ENCODE measurements at places on chromosomes 6 and 20. TPM values are rescaled to one million over a fixed set of nuclear protein-coding genes. Genes with fewer than 3 reads are reported as not detected.

The IER3 gene
- 56.6 TPM for total RNA-seq

The PRL gene
- total RNA-seq, result not detected

The ZFP57 gene
- 0.10 TPM for total RNA-seq

The PGK2 gene
- total RNA-seq, result not detected

The CAGE1 gene
- not detected for total RNA-seq

The FERMT1 gene
- 16.7 TPM for total RNA-seq

The ETV7 gene
- total RNA-seq, result 0.87 TPM

The WFDC2 gene
- total RNA-seq, result 1.6 TPM

The SNX5 gene
- 117 TPM for total RNA-seq

The GPANK1 gene
- 9.1 TPM for total RNA-seq

The FILIP1 gene
- 0.17 TPM for total RNA-seq

The ARHGAP40 gene
- total RNA-seq, result 9.2 TPM

The CEP162 gene
- total RNA-seq, result 20.2 TPM

The EPB41L1 gene
- total RNA-seq, result 20.3 TPM

The COL9A1 gene
- total RNA-seq, result not detected

The KLHDC3 gene
- total RNA-seq, result 111 TPM
